ENCODE measurements at places on chromosomes 5 and 9.

- DNase-seq = no peak
Measured at GRCh38 chr9:17472126-17472525, 106.7 kb upstream of the SH3GL2 start.

GRCh38 chr5:168899264-168899663 is 320.1 kb upstream of the PANK3 start:
- DNase-seq = no peak

GRCh38 chr5:122871661-122872060 is 26.2 kb downstream of the SNX24 start:
- DNase-seq = no peak

- peak; percentile 31 for DNase-seq
Measured at GRCh38 chr9:88537761-88538091, 2.7 kb downstream of the NXNL2 start.

- DNase-seq = no peak
Measured at GRCh38 chr5:87661784-87662566, 249.2 kb upstream of the CCNH start.

DNA sequence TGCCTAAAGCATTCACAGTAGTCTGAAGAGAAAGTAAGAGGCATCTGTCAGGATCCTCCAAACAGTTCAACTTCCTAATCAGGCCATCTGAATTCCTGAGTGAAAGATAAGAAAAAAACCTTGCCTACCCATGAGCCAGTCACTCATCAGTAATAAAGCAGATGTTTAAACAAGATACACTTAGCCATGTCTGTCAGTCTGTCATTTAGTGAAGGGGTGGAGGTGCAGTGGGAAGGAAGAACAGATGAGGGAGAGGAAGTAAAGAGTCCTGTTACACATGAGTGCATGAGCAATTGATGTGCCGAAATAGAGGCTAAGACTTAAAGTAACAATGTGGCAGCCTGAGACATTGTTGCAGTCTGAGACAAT is 29.9 kb upstream of the DMRTA1 start:
- no peak for DNase-seq

GRCh38 chr9:90890146-90890810 is 88.7 kb downstream of the SYK start:
- DNase-seq = no peak

DNA sequence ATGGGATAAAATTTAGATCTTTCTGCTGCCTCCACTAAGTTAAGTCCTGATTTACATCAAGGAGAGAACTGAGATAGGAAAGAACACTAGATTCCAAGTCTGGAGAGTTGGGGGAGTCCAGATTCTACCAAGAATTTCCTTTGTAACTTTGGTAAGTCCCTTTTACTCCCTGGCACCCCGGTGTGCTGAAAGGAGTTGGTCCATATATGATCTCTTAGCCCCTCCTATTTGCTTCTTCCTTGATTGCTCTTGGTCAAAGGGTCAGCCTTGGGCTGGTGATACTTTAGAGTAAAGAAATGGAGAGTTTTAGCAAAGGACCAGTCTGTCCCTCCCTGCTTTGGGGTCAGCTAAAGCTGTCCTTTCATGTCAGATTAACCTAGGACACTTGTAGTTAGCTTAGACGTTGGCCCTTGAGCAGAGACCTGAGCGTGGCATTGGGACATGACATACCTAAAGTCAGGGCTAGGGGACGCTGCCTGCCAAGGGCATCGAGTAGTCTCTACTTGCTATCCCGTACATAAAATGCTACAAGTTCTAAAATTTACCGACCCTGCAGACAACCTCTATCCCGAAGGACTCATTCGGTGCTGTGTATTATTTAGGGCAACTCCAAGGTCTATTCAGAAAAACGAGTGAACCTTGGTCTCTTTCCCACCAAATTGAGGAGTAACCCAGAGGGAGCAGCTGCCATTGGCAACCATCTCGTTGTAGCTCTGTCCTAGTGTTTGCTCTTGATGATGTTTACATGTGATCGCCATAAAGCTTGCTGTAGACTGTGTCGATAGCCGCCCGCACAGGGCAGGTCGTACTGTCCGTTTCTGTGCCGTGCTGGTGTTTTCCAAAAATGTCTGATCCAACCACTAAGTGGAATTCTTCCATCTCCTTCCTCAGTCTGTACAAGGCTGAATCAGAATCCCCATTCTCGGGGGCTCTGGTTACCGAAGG is 94.4 kb downstream of the PDE6A start:
- DNase-seq = no peak

- DNase-seq = no peak
Measured at GRCh38 chr5:143245929-143246561, 157.4 kb downstream of the NR3C1 start.

- DNase-seq = no peak
Measured at GRCh38 chr9:81411961-81412360, 277.4 kb downstream of the TLE1 start.

- DNase-seq = no peak
Measured at GRCh38 chr9:135876936-135877335, 30.4 kb downstream of the CAMSAP1 start.

- DNase-seq = peak; percentile 82
Measured at GRCh38 chr9:98101868-98102273, 17.2 kb downstream of the TRIM14 start.

DNA sequence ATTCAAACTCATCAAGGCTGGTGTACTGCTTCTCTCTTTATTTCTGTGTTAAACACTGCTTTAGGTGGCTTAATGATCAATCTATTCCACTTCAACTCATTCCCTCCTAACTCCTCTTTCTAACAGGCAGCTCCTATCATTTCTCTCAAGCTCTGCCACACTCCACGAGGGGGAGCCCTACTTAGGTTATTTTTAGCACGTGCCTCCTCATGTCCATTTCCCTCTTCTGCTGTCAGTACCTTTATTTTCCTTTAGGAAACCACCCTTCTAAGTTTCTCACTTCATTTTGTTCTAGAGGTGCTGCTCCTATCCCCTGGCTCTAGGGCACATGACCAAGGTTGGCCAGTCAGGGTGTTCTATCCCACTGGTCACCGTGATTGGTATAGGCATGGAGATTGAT is 6.7 kb upstream of the BRINP1 start:
- DNase-seq = no peak

- DNase-seq = no peak
Measured at GRCh38 chr9:75941577-75942311, 51.3 kb downstream of the PCSK5 start.

- DNase-seq = no peak
Measured at GRCh38 chr5:125679522-125679921, 743.7 kb upstream of the GRAMD2B start.

DNA sequence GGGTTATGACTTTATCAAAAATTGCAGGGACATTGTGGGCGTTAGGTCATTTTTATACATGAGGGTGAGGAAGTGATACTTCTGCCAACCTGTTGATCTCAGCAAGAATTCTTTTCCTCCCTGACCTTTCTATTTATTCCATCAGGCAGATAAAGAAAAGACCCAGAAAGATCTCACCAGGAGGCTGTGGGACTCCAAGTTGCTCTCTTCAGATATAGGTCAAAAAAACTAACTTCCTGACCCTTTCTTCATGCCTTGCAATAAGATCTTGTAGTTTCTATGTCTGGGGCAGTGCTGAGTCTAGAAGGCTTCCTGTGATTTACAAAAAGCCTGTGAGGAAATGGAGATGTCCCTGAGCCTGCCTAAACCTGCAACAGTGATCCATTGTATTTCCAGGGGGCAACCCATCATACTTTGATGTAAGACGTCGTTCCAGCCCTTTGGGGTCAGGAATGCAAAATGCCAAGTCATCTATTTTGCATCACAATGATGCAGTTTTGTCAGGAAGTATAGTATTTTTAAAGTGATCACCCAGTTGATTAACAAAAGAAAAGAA is 22.0 kb upstream of the PIK3R1 start:
- no peak for DNase-seq

DNA sequence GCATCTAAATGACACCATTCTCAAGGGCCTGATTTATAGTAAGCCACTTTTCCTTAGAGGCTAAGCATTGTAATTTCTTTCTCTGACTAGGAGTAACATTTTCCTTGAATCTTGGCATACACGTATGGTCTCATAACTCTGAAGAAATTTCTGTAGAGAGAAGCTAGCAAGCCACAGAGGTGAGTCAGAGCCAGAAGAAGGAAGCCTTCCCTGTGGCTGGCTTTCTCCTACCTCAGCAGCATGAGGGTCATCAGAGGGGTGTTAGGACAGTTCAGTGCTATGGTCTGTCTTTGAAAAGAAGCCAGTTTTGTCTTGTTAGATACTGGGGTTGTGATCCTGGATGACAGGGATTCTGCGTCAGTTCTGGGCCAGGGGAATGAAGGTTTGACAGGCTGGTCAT is 3.2 kb downstream of the SNX30 start:
- peak; percentile 25 for DNase-seq

DNA sequence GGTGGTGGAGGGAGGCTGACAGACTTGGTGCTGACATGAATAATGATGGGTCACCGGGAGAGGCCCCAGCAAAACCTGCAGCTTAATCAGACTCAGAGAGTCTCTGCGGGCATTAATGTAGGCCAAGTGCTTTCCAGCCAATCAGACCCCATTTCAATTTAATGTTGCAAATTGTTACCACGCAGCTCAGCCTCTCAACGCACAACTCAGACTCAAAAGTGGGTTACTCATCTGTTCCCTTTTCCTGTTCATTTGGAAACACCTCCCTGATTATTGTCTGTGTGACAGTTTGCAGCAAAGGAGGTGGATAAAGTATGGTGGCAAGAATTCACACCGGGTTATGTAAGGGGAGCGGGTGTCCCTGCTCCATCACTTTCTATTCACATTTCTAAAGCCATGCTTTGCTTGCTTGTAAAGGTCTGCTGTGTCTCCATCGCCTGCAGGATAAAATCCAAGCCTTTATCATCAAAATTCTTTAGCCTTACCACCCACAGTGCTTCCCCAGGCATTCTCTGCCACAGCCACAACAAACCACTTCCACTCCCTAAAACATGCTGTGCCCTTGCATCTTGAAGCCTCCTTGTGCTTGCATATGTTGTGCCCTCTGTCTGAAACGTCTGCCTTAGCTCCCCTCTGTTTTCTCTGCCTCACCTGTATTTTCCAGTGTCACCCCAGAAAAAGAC is 156.5 kb downstream of the ASTN2 start:
- no peak for DNase-seq

DNA sequence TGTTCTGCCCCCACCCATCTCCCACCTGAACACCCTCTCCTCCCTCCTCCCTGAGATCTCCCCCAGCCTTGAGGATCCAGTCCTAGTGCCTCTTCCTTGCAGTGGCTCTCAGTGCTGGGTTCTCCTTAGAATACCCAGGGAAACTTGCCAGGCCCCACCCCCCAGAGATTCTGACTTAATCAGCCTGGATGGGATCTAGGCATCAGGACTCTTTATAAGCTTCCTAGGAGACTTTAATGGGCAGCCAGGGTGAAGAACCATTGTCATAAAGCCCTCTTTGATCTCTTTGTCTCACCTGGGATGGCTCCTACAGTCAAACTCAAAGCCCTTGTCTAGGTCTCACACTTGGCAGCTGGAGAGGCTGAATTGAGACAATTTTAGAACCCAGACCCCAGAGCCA is 8.6 kb upstream of the GLIS3 start:
- no peak for DNase-seq

DNA sequence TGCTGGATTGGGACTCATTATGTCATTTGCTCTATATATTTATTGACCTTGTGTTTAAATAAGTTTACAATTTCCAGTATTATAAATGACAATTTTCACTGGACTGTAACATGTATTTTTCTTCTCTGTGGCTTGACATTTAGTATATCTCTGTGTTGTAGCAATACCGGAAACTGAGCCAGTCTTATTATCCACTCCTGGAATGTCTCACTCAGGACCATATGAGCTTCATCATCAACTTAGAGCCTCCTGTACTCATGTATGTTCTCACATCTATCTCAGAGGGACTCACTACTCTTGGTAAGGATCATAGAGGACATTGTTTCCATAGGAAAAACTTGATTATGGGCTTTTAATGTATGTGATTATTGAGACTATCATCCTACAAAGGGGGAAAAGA is 66.5 kb upstream of the TLX3 start:
- DNase-seq = no peak

DNA sequence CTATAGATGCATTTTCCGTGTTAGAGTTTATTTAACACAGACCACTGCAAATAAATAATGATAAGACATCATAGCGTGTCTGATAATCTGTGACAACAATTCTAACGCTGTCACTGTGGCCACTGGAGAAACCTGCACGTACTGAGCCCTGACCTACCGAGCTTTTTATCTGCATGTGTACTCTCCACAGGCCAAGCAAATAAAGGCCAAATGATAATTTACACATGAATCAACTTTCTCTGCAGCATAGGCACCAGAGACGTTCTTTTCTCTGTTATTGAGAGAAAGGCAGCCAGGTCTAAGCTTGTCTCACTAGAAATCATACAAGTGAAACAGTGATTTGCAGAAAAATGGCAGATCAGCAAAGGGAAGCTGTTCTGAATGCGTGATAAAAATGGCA is 75.8 kb downstream of the POU5F2 start:
- no peak for DNase-seq

- no peak for DNase-seq
Measured at GRCh38 chr5:53025487-53025886, 36.3 kb downstream of the ITGA2 start.

DNA sequence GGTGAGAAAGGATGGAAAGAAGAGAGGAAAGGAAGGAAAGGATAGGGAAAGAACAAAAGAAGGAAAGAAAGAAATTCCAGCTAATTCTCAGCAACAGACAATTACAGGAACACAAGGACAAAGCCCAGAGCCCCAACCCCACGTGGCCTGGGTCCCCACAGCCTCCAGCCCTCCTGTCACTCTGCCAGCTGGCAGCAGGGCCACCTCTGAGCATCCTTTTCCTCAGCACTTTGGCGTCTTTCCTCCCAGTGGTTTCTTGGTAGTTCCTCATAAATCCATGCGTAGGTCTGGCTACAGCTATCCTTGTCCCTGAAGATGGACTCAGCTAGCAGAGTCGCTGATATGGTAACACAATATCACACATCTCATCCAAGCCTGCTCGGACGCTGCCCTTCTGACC is 28.3 kb downstream of the ADAMTS2 start:
- DNase-seq = no peak

Measured in stimulated activated CD4-positive, alpha-beta T cell treated with anti-CD3 and anti-CD28 coated beads, Interleukin-1b, Interleukin-23, amount 100 ng/mL, for 48 hours (primary cell).